ENCODE measurements at places on chromosomes 13 and 19.
A peak's percentile ranks its signal among the peaks of the same experiment; 100 is the strongest.

GRCh38 chr13:23160638-23161480, 19.9 kb upstream of the SGCG start:
- H3K4me3 ChIP-seq = no peak overlapping the region
- H3K4me1 ChIP-seq = peaks cover 5% of the 10 kb centered on the region
- no peaks in the 10 kb centered on the region for H3K36me3 ChIP-seq
- peaks cover 29% of the 10 kb centered on the region for H3K27me3 ChIP-seq
- no peak overlapping the region for H3K27ac ChIP-seq

DNA sequence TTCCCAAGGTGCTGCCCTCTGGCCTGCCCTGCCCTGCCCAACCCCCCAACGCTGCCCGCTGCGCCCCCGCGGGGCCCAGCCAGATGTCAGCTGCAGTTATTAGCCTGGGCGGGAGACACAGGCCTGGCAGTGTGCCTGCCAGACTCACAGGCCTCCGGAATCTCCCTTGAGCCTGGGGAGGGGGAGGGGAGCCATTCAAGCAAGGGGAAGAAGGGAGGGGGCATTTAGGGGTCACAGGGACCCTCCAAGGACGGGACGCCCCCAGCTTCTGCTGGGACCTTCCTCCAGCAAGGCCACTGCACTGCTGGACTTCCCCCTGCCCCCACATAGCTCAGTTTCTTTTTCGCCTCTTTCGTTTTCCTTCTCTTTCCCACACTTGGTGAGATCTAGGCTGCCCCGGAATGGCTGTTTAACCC, 2.6 kb upstream of the JUNB start:
- peaks cover 20% of the 10 kb centered on the region for H3K4me1 ChIP-seq
- H3K27me3 ChIP-seq = no peaks in the 10 kb centered on the region
- peak; percentile 41 for DNase-seq
- peak overlapping the region; percentile 72 for H3K4me3 ChIP-seq
- H3K36me3 ChIP-seq = peaks cover 39% of the 10 kb centered on the region

GRCh38 chr19:3612901-3613741, 6.4 kb upstream of the TBXA2R start:
- H3K4me1 ChIP-seq = peaks cover 3% of the 10 kb centered on the region
- no peak for DNase-seq
- peaks cover 11% of the 10 kb centered on the region for H3K36me3 ChIP-seq
- no peaks in the 10 kb centered on the region for H3K27me3 ChIP-seq
- H3K27ac ChIP-seq = no peak overlapping the region

- H3K4me1 ChIP-seq = no peaks in the 10 kb centered on the region
- peaks cover 22% of the 10 kb centered on the region for H3K27me3 ChIP-seq
- no peaks in the 10 kb centered on the region for H3K36me3 ChIP-seq
- no peak for DNase-seq
Observed at GRCh38 chr19:34645551-34645950, 31.4 kb downstream of the SCGB2B2 start.

GRCh38 chr19:12695096-12695495, 1.3 kb downstream of the FBXW9 start:
- no peak for DNase-seq
- no peaks in the 10 kb centered on the region for H3K27me3 ChIP-seq
- H3K27ac ChIP-seq = no peak overlapping the region

- H3K27me3 ChIP-seq = no peaks in the 10 kb centered on the region
- no peak overlapping the region for H3K4me3 ChIP-seq
- H3K4me1 ChIP-seq = no peaks in the 10 kb centered on the region
- no peak for DNase-seq
- H3K27ac ChIP-seq = no peak overlapping the region
Observed at GRCh38 chr19:5705552-5705951, 14.4 kb downstream of the LONP1 start.
